ENCODE measurements at places on chromosomes 7 and 10. TPM values are rescaled to one million over a fixed set of nuclear protein-coding genes. Genes with fewer than 3 reads are reported as not detected.
A peak's percentile ranks its signal among the peaks of the same experiment; 100 is the strongest.

TMEM139 gene
- total RNA-seq, result 3.7 TPM

IGFBP3 gene
- 223 TPM for total RNA-seq

PRKG1 gene
- total RNA-seq, result 12.9 TPM

CCL26 gene
- 21.4 TPM for total RNA-seq

OR2A7 gene
- 3.8 TPM for total RNA-seq

STN1 gene
- 18.9 TPM for total RNA-seq

GRCh38 chr7:156400046-156400445 lies 240.5 kb upstream of the RNF32 start:
- DNase-seq, result no peak

GRCh38 chr7:19464241-19464640 lies 244.6 kb downstream of the POLR1F start:
- no peak for DNase-seq

DNA sequence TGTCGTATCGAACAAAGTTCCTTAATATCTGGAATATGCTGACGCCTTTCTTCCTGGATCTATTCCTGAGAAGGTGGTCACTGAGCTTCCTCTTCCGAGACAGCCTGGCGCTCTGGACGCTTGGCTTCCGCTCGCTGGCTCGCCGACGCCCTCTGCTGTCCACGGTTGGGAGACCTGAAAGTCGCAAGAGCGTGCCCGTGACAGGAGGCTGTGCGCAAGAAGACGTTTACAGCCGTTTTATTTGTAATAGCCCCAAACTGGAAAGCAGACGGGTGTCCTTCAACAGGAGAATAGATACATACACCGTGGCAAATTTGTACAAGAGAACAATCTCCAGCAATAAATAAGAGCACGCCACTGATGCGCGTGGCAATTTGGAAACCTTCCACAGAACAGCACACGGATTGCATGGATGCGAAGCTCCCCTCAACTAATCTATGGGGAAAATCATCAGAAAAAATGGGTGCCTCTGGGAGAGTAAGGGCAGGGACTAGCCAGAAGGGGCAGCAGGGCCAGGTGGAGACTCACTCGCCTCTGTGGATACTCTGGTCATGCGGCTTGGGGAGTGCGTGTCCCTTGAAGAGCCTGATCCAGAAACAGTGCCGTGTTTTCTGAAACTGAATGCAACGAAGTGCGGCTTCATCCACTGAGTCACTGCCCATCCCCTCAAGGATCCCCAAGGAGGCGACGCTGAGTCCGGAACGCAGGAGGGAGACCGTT lies 41.5 kb upstream of the BNIP3 start:
- DNase-seq, result peak; percentile 94

DNA sequence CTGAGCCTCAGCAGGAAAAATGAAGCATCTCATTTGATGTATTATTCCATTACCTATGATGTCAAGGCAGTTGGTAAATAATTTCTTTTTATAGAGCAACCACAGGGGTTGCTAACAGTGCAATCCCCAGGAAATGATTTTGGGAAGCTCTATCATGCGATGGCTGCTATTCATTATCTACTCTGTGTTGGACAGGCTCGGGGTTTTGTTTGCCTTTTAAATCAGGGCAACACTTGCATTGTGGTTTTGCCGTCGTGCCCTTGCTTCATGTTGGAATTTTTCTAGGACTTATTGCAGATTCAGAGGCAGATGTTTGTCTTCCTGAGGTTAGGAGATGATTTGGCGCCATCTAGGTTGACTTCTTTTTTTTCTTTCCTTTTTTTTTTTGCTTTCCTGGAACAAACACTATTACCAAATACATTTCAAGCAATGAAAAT lies 128.4 kb downstream of the BICC1 start:
- DNase-seq, result no peak

- no peak for DNase-seq
These were observed 191.0 kb downstream of the LSM5 start for GRCh38 chr7:32299133-32299702.

DNA sequence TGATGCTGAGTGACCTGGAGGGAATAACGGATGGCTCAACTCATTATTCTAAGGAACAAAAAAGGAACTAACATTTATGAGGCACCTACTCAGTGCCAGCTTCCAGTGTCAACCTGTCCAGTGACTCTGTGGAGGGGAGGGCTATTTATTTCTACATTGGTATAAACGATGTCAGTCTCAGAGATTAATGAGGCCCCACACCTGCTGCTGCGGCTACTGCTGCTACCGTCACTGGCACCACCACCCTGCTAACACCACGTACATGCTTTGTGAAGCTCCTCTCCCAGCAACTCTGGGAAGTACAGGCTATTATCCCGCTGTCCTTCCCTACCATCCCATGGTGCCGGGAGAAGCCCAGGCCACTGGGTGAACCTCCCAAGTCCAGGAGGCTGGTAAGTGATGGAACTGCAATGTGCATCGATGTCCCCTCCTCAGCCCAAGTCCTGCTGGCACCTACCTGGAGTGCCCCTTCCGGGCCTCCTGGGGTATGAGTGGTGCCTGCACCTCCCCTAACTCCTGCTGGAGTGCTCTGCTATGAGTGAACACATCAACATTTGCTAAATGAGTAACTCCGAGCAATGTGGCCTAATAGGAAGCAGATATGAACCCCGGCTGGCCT lies 101.5 kb downstream of the ARHGAP22 start:
- no peak for DNase-seq

DNA sequence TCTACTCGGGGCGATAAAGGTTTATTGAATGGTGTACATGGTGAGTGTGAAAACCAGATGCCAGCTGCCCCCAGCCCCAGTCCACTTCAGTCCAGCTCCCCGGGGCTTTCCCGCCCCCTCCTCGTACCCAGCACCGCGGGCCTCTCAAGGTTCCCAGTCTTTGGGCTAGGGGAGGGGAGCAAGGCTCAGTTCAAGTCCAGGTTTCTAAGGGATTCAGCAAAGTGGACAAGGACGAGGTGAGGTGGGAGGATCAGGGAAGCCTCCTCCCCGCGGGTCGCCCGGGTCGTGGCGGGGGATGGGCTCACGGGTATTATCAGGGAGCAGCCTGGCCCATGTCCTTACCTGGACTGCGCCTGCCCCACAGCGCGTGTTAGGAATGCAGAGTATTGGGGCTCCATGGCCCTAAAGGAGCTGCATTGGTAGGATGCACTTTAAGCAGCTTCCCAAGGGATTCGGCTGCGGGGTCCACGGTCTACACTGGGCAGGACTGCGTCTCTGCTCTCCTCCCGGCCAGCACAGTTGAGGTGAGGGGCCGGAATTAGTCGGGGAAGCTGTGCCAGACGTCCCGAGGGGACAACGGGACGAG lies 541 bp upstream of the PFKFB3 start:
- DNase-seq, result no peak

- no peak for DNase-seq
These were observed 264.8 kb downstream of the PTPRN2 start for GRCh38 chr7:158322616-158323530.

- no peak for DNase-seq
These were observed 148.3 kb upstream of the TCF7L2 start for GRCh38 chr10:112801748-112802147.

GRCh38 chr7:108030516-108030915 lies 27.6 kb upstream of the LAMB1 start:
- DNase-seq, result no peak

GRCh38 chr7:142098004-142098403 lies 13.5 kb upstream of the MGAM2 start:
- no peak for DNase-seq

DNA sequence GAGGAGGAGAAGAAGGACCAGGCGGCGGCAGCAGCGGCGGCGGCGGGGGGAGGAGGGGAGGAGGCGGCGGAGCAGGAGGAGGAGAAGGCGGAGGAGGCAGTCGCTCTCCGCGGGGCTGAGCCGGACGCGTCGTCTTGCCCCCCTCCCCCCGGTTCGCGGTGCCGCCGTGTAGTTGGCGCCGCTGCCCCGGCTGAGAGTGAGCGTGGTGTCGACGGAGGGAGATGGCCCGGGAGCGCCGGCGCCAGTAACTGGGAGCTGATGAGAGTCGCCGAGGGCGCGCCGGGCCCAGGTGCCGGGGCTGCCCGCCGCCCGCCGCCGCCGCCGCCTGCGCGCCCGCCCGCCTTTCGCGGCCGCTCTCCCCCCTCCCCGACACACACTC lies 257 bp downstream of the WAC start:
- DNase-seq, result no peak

- DNase-seq, result peak; percentile 20
These were observed 230.1 kb downstream of the TCERG1L start for GRCh38 chr10:131081376-131081775.

DNA sequence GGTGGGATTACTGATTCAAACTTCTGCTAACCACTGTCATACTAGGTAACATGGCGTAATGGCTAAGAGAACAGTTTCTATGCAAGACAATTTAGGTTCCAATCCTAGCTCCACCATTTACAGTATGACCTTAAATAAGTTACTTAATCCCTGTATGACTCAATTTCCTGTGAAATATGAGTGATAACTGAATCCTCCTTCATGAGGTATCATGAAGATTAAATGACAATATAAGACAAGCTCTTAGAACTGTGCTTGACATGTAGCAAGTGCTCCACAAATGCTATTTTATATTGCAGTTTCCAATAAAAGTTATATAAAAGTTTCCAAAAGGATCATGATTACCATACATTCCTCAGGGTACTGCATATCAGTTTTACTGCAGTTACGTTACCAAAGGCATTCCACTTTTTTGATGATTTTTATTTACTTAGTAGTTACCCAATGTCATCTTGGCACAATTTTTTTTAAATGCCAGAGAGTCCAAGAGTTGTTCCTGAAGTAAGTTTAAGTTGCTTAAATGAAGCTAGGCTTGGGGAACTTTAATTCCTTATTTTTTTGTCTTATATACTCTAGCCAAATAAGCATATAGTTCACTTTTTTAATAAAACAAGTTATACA lies 7.1 kb downstream of the DOCK4 start:
- no peak for DNase-seq

- no peak for DNase-seq
These were observed 39.0 kb downstream of the SMNDC1 start for GRCh38 chr10:110265573-110266193.

DNA sequence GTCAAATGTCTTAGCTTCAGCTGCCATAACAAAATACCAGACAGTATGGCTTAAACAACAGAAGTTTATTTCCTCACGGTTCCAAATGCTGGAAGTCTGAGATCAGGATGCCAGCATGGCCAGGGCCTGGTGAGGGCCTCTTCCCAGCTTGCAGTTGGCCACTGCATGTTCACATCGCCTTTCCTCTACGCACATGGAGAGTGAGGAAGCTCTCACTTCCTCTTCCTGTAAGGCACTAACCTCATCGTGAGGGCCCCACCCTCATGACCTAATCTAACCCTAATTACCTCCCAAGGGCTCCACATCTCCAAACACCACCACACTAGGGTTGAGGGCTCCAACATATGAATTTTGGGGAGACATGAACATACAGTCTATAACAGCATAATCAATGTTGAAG lies 14.4 kb downstream of the ZNF33B start:
- DNase-seq, result no peak

DNA sequence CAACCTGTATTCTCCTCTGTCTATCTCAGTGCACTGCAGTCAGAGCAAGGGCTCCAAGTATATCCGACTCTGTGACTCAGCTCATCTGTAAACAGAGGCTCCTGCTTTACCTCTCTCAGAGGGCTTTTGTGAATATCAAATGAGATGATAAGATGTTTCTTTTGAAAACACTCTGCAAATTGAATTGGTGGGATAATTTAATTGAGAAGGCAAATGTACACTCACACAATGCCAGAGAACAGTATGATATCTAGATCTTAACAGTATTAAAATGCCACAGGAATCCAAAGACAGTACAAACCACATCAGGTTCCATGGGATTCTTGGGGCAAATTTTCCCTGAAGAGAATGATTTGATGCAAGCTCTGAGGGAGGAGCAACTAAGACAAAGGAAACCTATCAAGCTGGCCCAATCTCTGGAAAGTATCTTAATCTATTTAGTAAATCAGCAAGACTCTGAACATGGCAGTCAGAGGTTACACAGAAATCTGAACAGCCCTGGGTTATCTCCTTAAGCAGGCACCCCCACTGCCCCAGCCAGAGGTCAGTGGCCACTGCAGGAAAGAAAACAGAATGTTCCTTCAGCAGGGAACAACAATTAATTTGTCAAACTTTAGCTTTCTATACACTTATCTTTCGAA lies 45.9 kb downstream of the DOCK4 start:
- no peak for DNase-seq

DNA sequence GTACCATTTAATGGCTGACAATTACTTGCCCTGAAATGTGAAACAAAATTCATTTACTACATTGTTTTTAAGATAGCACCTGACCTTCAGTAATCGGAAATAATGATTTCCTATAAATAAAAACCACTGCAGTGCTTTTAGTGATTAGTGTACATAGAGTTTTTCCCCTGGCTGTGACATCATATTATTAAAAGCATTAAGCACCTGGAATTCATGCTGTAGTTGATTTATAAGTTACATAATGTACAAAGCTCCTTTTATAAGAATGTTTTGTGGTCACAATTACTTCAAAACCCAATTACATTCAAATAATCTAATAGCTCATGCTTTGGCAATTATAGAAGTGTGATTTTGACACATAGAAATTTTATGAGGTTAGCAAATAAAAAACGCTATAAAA lies 44.3 kb upstream of the EIF4H start:
- no peak for DNase-seq

- DNase-seq, result no peak
These were observed 29.7 kb downstream of the TMEM270 start for GRCh38 chr7:73890555-73891147.

- DNase-seq, result no peak
These were observed 1.5 kb upstream of the FERD3L start for GRCh38 chr7:19146699-19147098.

DNA sequence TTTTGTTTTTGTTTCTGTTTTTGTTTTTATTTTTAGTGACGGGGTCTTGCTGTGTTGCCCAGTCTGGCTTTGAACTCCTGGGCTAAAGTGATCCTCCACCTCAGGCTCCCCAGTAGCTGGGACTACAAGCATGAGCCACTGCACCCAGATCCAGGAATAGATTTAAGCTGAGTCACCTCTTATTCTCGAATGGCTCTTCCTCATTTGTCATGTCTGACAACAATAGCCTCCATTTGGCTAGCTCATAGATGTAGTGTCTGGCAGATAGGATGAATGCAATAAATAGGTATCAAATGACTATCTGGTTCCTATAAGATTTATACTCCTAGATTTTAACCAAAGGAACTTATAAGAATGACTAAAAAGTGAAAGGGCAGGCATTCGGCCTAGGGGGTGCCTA lies 172.9 kb downstream of the TMEM26 start:
- DNase-seq, result no peak

DNA sequence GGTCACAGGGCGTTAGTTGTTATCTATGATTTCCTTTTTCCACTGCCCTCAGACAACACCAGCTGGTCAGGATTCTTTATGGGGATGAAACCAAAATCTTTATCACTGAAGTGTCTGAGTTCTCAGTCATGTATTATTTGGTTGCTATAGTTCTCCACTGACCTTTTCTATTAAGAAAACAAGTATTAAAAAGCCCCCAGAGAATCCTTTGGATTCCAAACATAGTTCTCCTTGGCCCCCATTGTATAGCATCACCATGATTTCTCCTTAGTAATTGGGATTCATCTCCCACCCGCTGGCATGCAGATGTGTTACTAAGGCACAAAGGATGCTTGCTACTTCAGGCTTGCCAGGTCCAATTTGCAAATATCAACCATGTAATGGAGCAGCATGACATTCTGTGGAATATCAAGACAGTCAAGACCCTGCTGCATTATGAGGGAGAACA lies 94.3 kb downstream of the IQUB start:
- no peak for DNase-seq

GRCh38 chr10:61943674-61944378 lies 42.3 kb downstream of the ARID5B start:
- DNase-seq, result no peak

- DNase-seq, result no peak
These were observed 32.0 kb downstream of the STK31 start for GRCh38 chr7:23742051-23742450.

GRCh38 chr7:75961218-75961617 lies 33.2 kb downstream of the TMEM120A start:
- DNase-seq, result no peak

Measured in mesenteric fat pad (tissue), 1 donor.